Hematopoietic multipotent progenitor cell treated with erythropoietin and hydrocortisone succinate and interleukin-3 and kit ligand, for 4 days (in vitro differentiated cells): ENCODE measurements at places on chromosomes 1 and 21.

- no peak for DNase-seq
Measured at GRCh38 chr1:201633297-201633696, 94.4 kb downstream of the NAV1 start.

- no peak for DNase-seq
Measured at GRCh38 chr1:218846181-218846580, 327.5 kb upstream of the LYPLAL1 start.

DNA sequence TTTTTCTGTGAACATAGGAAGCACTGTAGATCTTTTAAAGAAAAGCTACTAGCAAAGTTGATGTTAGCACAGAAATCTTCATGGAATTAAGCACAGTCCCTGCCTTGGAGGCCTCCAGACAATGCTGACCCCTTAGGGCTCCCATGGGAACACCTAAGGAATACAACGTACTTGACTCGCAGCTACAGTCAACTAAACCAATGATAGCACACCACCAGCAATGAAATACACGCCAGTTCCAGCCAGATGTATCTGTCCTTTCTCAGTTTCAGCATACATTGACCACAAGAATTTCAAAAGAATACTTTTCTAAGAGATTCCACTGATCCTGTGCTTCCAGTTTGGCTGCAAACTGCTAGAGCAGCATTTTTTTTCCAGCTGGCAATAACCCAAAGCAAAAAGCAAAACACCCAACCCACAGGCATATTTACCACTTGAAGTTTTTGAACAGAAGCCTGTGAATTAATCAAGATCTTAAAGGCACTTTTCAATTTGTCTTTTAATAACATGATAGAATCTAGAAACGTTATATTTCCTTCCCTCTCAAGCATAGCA lies 42.8 kb upstream of the KRTAP11-1 start:
- no peak for DNase-seq

- no peak for DNase-seq
Measured at GRCh38 chr21:20004367-20004766, 993.8 kb upstream of the NCAM2 start.

DNA sequence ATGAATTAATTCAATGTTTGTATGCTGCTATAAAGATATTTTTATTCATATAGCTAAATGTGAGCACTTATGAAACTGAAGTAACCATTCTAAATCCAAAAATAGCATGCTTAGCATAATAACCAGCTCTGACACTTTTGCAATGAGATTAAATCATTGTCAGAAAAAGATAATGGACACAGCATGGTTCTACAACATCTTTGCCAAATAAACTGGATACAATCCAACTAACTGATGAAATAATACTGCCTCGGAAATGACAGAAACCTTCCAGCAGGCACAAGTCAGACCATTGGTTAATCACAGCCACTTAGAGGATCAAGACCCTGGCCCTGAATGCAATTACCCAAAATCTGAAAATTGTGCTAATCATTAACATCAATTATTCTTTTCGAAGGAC lies 592.7 kb upstream of the ADGRL4 start:
- DNase-seq = no peak

DNA sequence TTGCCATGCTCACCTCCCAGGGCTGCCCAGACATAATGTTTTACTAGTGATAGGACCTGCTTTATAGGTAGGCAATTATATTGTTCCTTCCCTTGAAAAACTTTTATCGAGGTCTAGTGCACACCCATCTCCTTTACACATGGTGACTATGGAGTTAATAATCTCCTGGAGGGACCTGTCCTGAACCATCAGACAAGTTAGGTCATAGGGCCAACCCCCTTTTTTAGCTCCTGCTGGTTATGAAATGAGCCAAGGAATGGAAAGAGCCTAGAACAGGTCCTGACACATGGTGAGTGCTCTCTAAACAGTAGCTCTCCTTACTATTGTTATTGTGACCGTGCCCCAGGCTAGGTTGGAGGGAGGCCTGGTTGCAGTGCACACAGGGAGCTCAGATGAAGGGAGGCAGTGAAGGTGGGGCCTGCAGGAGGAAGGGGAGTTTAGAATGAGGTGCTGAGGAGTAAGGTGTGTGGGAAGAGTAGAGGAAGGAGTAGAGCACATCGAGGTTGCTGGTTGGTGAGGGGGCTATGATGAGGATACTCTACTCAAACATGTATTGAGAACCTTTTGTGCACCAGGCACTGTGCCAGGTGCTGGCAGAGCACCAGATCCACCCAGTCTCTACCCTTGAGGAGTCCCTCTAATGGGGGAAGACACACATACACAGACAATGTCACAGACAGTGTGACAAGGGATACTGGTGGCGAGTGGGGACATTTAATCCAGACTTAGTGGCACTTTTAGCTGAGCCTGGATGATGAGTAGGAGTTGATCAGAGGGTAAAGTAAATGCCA lies 14.1 kb upstream of the LMNA start:
- DNase-seq = peak; percentile 60

- DNase-seq = peak; percentile 78
Measured at GRCh38 chr1:236027104-236027503, 37.8 kb downstream of the NID1 start.

DNA sequence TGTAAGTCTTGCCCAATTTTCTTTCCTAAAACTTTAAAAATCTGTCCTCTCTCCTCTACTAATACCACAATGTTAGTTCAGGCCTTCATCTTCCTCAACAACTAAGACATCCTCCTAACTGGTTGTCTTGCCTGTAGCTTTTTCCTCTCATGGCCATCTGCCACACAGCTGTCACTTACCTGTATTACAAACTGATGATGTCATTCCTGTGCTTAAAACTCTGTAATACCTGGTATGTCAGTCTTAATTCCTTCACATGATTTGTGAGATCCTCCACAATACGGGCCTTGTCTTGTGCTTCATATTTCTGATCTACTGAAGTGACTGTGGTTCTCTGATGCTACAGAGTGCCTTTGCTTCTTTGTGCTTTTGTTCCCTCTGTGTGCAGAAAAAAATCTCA lies 9.8 kb downstream of the MRPS14 start:
- DNase-seq = no peak

DNA sequence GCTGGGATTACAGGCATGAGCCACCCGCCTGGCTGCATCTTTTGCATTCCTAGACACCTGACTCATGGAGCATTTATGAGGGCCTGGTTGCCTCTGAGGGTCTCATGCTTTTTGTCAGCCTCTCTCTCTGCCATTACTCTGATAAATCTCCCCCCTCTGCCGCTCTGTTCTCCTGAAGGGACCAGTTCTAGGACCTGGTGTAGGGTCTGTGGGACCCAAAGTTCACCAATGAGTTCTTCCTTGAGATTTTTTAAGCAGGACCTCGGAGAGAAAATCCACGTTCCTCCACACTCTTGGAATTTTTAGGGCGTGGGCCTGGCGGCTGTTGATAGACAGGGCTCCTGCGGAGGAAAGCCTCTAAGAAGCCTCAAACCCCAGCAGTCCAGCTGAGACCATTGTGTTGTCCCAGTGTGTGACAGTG lies 91.9 kb upstream of the ERRFI1 start:
- no peak for DNase-seq

DNA sequence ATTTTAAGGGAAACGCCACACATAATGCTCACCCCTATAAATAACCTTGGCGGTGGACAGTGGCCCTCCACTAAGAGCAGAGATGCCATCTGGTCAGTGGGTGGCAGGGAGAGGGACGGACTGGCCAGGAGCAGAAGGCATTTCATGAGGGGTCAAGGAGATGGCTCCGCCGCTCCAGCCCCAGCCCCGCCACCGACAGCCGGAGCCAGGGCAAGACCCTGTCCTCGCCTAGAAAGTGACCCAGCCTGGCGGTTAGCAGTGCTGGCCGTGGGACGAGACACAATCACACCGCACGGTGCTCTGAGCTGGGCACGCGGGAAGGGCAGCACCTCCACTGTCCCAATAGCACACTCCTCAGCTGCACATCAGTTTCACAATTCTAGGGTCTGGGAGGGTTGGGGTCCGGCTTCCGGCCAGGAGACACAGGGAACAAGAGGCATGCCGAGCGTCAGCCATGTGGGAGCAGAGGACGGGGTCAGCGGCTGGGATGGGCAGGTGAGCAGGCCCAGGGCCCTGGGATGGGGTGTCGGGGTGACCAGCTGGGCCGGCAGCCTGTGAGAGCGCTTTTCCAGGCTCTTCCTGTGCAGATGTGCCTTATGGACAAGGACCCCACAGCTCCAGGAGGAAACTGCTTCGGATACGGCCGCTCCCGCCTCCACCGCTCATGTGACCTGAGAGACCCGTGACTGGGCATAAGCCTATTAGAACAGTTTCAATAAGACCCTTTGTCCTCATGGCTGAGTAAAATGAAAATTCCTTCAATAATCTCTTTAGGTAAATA lies 5.7 kb downstream of the SLC19A1 start:
- no peak for DNase-seq

DNA sequence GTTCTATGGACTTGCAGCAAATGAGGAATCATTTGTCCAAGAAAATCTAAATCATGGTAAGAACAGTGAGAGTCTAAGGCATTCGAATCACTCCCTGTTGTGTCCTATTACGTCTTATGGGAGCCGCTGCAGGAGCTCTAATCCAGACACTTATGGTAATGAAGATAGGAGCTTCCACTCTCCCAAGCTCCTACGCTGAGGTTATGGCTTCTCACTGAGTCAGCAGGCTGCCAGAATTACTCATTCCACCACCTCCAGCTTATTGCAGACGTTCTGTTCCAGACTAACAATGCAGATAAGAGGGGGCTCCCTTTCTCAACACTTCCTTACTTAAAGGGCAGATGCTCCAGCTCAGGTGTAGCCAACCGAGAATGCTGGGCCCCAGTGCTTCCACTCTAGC lies 212.6 kb downstream of the GREM2 start:
- no peak for DNase-seq

- DNase-seq = peak; percentile 48
Measured at GRCh38 chr21:35933466-35933865, 126.9 kb downstream of the SETD4 start.

- no peak for DNase-seq
Measured at GRCh38 chr1:87044424-87044823, 130.0 kb downstream of the HS2ST1 start.

DNA sequence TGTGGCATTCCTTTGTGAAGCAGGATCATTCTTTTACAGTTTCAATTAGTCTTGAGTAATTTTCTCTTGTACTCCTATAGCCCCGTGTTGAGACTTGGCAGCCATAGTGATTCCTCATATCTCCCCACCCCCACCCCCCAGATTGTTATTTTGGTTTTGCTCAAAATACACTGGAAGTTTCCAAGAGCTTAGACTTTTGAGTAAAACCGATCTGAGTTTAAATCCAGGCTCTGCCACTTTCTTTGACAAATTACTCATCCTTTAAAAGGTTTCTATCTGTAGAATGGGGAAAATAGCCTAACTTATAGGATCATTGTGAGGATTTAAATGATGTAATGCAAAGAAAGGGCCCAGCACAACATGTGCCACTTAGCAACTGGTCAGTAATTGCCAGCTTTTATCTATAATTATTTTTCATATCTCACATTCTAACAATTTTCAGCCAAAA lies 53.1 kb upstream of the RC3H1 start:
- DNase-seq = no peak
